ENCODE measurements at places on chromosomes 1 and 21. TPM values are rescaled to one million over a fixed set of nuclear protein-coding genes. Genes with fewer than 3 reads are reported as not detected.

Gene RORC
- 0.39 TPM for total RNA-seq

Gene TCHHL1
- not detected for total RNA-seq

Gene TLCD4
- total RNA-seq: 4.4 TPM

Gene PTPRC
- under 0.01 TPM for total RNA-seq

Gene LCK
- not detected for total RNA-seq

Gene CELA2A
- not detected for total RNA-seq

Gene IFNLR1
- 0.22 TPM for total RNA-seq

Gene SPRR3
- not detected for total RNA-seq

Gene RNF186
- not detected for total RNA-seq

Gene OLFML2B
- total RNA-seq: 32.4 TPM

Gene TPTE
- not detected for total RNA-seq

Gene TMOD4
- 0.52 TPM for total RNA-seq

Gene TMCO1
- total RNA-seq: 119 TPM

Gene C1orf53
- 3.9 TPM for total RNA-seq

Gene CFAP74
- not detected for total RNA-seq

Gene DNAJC6
- 2.5 TPM for total RNA-seq

Gene ACKR1
- total RNA-seq: not detected

Gene CHRM3
- 0.13 TPM for total RNA-seq

Gene EDEM3
- total RNA-seq: 66.4 TPM

Gene USH2A
- total RNA-seq: under 0.01 TPM

Gene PGBD5
- total RNA-seq: 0.39 TPM

Gene RYR2
- total RNA-seq: 0.43 TPM

Gene HPCA
- total RNA-seq: not detected

Gene OR2T35
- not detected for total RNA-seq

Gene EFNA3
- total RNA-seq: 1.6 TPM

Gene PTPN7
- not detected for total RNA-seq

Gene RHD
- not detected for total RNA-seq

Gene B3GALT5
- total RNA-seq: 0.43 TPM

Gene CTSK
- 100 TPM for total RNA-seq

Gene TRIM67
- total RNA-seq: 0.22 TPM

Gene EPHA10
- total RNA-seq: not detected

Gene AKNAD1
- total RNA-seq: 0.39 TPM

Gene SLAMF7
- not detected for total RNA-seq

Gene TMEM61
- total RNA-seq: not detected

Gene F13B
- total RNA-seq: not detected

Gene ZYG11A
- total RNA-seq: 0.22 TPM

Gene HES3
- total RNA-seq: not detected

Gene CA6
- not detected for total RNA-seq

Gene RNU1-3
- under 0.01 TPM for total RNA-seq

Gene PDC
- total RNA-seq: not detected

Gene SELL
- 1.0 TPM for total RNA-seq

Gene TXNDC12
- 49.3 TPM for total RNA-seq

Gene THRAP3
- total RNA-seq: 148 TPM

Gene NHLH1
- total RNA-seq: under 0.01 TPM

Gene TOR1AIP1
- 105 TPM for total RNA-seq

Gene RHOU
- 25.9 TPM for total RNA-seq

Gene PAFAH2
- total RNA-seq: 9.5 TPM

Gene SNAP47
- total RNA-seq: 37.0 TPM

Gene PSEN2
- total RNA-seq: 25.0 TPM

Data from articular chondrocyte of knee joint (primary cell).